ENCODE measurements at places on chromosomes 6 and 20.

DNA sequence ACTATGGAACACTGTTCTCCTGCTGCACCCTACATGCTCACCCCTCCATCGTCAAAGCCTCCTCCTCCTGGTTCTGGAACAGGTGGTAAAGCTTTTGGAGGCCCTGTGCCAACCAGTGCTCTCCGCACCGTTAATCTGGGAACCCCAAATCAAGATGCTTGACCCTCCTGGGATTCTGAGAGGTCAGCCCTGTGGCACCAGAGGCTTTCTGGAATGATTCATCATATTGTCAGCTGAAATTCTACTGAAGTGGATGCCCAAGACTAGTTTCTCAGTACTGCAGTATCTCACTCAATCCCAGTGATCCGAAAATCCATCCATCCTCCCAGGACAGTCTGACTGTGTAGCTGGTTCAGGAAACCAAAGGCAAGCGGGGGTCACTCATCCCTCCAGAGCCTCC, 92.7 kb downstream of the TRERF1 start:
- no peak for DNase-seq

GRCh38 chr6:14765721-14766390, 480.0 kb upstream of the JARID2 start:
- peak; percentile 72 for DNase-seq

GRCh38 chr6:106163966-106164877, 78.1 kb downstream of the PRDM1 start:
- DNase-seq = peak; percentile 98

DNA sequence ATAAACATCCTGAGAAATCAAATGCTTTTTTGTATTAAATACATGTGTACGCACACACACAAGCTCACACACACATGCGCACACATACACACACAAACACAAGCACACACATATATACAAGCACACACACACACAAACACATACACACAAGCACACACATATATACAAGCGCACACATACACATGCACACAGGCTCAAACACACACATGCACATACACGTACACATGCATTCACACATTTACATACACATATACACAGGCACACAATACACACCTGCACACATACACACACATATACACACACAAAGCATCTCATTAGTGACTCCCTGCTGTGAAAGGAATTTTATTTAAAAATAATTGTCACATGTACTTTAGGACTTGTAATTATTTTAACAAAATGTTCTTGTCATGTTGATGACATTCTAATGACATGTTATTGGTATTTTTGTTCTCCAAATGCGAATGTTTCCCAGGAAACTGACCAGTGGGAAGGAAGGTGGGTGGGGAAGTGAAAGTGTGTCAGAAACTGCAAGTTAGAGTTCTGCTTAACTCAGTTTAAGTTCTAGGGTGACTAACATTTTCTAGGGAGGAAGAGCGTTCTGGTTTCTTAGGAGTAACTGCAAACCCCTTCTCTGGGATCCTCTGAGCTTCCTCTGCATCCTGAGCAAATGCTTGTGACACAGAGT, 113.9 kb upstream of the ZNF217 start:
- DNase-seq = peak; percentile 88

DNA sequence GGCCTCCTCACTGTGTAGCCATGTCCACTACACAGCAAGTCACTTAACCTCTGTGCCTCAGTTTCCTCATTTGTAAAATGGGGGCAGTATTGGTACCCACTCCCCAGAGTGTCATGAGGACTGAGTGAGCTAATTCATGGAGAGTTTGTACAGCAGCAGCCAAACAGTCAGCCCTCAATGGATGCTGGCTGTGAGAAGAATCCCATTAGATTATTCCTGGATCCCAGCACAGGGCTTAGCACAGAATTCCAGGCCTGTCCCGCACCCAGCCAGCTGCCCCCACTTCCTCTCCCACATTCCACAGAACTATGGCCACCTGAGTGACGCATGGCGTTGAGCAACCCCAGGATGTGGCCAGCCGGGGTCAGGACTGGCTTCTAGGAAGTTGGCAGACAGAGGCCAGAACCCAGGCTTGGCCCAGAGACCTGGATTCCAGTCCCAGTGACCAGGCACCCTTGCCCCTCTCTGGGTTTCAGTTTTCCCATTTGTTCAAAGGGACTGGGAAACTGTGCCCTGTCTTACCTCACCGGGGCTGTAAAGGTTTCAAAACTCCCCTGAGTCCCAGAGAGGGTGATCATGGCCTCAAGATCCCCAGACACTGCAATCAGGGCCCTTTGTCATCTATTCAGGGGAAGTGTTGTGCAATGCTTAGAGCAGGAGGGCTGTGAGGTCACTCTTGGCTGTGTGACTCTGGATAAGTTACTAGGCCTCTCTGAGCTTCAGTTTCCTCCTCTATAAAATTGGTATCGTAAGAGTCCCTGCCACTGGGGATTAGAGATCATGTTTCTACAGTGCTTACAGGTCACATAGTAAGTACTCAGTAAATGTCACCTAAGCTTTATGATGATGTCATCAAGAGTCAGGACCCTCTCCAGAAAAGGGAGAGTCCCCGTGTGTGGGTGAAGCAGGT, 3.0 kb upstream of the TGM2 start:
- DNase-seq = peak; percentile 96

DNA sequence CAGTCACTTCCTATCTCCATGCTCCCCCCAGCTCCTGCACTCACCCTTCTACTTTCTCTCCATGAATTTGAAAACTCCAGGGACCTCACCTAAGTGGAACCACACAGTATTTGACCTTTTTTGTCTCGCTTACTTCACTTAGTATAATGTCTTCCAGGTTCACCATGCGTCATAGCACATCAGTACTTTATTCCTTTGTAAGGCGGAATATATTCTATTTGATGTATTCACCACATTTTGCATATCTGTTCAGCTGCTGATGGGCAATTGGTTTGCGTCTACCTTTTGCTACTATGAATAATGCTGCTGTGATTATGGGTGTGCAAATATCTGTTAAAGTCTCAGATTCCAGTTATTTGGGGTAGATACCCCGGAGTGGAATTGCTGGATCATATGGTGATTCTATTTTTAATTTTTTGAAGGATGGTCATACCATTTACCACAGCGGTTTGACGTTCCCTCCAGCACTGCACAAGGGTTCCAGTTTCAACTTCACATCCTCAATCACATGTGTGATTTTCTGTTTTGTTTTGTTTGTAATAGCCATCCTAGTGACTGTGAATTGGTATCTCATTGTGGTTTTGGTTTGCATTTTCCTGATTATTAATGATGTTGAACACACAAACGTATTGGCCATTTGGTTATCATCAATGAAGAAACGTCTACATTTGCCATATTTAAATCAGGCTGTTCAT, 20.3 kb upstream of the SYNDIG1 start:
- DNase-seq = no peak

DNA sequence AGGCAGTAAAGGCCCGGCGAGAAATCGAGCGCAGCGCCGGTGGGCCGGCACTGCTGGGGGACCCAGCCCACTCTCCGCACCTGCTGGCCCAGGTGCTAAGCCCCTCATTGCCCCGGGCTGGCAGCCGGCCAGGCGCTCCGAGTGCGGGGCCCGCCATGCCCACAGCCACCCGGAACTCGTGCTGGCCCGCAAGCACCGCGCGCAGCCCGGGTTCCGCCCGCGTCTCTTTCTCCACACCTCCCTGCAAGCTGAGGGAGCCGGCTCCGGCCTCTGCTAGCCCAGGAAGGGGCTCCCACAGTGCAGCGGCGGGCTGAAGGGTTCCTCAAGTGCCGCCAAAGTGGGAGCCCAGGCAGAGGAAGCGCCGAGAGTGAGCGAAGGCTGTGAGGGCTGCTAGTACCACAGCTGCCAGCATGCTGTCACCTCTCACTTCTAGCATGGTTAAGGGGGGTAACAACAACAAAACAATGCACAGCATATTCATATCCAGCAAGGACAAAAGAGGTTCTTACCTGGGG, 11.3 kb upstream of the GMPR start:
- no peak for DNase-seq

- no peak for DNase-seq
Measured at GRCh38 chr6:79614326-79615305, 16.5 kb upstream of the SH3BGRL2 start.

DNA sequence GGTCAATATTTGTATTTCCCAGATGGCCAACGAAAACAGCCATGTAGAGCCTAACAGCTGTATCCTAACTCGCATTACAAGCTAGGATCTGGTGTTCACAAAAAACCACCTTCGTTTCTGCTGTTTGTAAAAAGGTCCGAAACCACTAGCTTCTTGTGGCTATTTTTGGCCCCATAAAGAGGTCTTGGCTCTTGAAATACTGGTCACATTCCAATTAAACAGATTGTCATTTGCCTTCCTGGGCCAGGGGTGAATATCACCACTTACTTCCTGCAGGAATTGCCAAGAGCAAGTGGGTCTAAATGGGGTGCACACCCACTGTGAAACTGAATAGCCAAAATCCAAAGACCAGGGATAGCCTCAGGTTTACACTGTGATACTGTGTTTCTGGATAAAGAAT, 48.2 kb downstream of the TSHZ2 start:
- DNase-seq = no peak

- no peak for DNase-seq
Measured at GRCh38 chr6:152298055-152298647, 339.0 kb downstream of the SYNE1 start.

DNA sequence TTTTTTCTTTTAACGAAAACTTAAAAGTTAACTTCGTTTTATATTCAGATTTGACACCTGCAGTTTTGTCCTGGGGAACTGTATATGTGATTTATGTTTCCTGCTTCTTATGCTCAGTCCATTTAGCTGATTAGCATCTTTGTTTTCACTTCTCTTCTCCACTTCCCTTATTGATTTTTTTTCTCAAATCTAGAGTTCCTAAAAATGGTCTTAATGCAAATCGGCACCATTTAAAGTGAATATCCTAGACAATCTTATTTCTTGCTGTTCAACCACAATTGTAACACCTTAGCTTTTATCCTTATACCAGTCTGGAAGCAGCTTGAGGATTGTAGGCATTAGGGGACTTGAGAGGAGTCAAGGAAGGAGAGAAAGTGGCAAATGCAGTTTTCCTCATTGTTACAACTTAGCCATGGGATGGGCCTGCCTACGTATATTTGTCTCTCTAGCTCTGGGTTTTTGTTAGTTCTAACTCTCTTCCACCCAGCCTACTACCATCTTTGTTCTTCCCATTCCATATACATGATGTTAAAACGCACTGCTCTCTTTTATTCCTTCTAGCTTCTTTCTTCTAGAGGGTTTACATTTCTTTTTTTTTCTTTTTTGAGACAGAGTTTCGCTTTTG, 8.5 kb downstream of the QRSL1 start:
- peak; percentile 29 for DNase-seq

- no peak for DNase-seq
Measured at GRCh38 chr6:4747588-4747987, 28.6 kb upstream of the CDYL start.

DNA sequence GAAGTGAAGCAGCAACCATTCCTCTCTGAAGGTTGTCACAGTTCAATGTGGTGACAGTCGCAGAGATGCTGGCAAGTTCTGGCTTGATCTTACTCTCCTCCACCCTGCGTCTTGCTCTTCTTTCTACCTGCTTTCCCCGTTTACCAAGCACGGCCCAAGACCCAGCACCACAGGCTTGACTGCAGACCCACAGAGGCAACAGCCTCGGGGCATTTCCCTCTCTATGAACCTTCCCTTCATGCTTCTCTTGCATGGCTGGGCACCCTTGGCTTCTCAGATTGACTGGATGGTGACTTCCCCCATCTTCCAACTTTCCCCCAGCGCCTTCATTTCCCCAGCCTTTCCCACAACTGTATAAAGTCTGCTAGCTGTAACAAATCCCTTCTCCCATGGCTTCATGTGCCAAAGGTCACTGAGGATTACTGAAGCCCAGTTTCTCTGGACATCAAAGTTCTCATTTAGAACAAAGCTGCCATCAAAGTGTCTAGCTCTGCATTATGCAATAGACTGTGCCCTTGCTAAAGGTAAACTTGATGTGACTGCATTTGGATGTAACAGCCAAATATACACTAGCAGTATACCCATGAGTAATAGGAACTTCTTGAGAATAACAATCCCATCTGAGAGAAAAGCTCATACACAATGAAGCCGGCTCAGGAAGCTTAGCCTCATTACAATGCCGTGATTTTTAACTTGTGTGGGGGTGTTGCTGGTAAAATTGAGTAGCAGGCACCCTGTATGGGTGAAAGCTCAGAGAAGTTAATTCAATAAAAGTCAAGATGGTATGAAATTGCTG, 723.1 kb upstream of the FLRT3 start:
- DNase-seq = no peak

- no peak for DNase-seq
Measured at GRCh38 chr6:131001945-131002660, 60.9 kb downstream of the EPB41L2 start.

DNA sequence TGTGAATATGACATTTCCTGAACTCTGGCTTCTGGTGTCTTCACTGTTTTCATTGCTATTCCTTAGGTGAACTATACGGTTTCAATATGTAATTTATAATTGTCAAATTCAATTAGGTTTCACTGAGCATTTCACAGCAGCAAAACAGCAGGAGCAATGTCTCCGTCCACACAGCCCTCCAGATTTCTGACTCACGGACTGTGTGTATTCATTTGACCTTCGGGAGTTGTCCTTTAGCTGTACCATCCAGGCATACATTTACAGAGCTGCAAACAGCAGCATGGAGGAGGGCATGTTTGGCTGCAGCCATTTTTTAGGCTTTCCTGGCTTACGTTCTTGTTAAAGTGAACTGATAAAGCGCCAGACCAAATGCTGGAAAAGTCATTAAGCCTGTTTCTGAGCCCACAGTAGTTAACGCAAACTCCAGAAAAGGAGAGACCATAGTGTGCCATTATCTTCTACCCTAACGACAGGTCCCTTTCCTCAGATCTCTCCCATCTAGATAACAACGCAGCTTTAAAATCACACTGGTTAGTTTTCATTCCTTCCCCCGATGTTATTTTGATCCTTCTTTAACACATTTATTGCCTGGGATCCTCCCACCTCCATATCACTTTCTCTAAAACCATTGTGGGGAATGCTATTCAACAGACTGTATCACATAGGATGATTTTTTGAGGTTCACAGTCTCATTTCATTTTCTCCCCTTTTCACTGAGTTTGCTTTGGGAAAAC, 18.3 kb downstream of the FOXC1 start:
- no peak for DNase-seq

DNA sequence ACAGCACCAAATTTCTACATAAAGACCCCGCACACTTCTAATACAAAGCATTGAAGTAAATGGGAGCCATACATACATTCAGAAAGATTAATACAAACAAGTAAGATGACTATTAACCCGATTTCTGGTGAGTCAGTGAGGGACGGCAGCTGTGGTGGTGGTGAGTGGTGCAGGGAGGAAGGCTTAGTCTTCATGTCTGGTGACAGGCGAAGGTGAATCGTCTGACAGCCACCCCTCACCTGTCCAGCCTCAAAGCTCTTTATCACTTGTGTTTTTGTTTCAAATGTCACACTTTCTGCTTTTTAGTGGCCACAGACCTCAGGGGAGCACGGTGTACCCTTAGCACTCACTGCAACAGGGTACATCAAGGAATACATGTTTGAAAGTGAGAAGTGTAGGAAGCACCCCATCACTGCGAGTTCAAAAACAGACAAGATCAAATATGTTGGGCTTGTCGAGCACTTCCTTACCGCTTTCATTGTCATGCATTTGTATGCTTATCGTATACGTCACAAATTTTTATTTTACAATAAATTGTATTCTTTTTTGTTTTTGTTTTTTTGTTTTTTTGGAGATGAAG, 63.5 kb downstream of the IRF4 start:
- no peak for DNase-seq

GRCh38 chr6:155141002-155141401, 122.8 kb upstream of the CLDN20 start:
- DNase-seq = no peak

- DNase-seq = no peak
Measured at GRCh38 chr6:142631517-142632385, 313.2 kb downstream of the HIVEP2 start.
